ENCODE measurements at places on chromosomes 1 and 21. TPM values are rescaled to one million over a fixed set of nuclear protein-coding genes. Genes with fewer than 3 reads are reported as not detected.

The KLHDC9 gene
- 4.7 TPM for total RNA-seq

The SYNC gene
- total RNA-seq: 22.1 TPM

The OLIG1 gene
- 0.59 TPM for total RNA-seq

The SUCO gene
- 15.9 TPM for total RNA-seq

The PKNOX1 gene
- 6.7 TPM for total RNA-seq

The PLPP3 gene
- 117 TPM for total RNA-seq

The C1orf141 gene
- not detected for total RNA-seq

GRCh38 chr1:223200903-223201302 is 57.9 kb upstream of the TLR5 start:
- no peak for DNase-seq

- peak; percentile 54 for DNase-seq
Measured at GRCh38 chr1:54887665-54888071, 673 bp upstream of the DHCR24 start.

DNA sequence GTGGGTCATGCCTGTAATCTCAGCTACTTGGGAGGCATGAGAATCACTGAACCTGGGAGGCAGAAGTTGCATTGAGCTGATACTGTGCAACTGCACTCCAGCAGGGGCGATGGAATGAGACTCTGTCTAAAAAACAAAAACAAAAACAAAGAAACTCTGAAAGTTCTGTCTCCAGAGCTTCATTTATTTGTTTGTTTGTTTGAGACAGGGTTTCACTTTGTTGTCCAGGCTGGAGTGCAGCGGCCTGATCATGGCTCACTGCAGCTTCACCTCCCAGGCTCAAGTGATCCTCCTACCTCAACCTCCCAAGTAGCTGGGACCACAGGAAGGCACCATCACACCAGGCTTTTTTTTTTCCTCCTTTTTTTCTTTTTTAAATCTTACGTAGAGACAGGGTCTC is 191.8 kb upstream of the TNR start:
- DNase-seq: no peak

DNA sequence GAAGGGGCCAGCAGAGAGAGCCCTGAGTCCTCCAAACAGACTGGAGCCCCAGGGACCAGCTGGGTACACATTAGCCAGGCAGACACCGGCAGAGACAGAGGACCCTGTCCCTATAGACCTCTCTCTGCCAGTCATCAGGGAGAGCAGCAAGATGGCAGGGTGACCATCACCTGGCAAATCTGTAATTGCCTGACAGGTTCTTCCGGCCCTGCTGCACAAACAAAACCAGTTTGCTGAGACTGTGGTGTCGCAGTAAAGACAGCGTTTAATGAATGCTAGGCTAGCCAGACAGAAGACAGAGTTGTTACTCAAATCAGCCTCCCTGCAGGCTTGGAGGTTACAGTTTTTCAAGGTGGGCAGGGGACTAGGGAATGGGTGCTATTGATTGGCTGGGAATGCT is 618.9 kb downstream of the NPHP4 start:
- no peak for DNase-seq

- no peak for DNase-seq
Measured at GRCh38 chr1:202084791-202085681, 37.7 kb upstream of the GPR37L1 start.

DNA sequence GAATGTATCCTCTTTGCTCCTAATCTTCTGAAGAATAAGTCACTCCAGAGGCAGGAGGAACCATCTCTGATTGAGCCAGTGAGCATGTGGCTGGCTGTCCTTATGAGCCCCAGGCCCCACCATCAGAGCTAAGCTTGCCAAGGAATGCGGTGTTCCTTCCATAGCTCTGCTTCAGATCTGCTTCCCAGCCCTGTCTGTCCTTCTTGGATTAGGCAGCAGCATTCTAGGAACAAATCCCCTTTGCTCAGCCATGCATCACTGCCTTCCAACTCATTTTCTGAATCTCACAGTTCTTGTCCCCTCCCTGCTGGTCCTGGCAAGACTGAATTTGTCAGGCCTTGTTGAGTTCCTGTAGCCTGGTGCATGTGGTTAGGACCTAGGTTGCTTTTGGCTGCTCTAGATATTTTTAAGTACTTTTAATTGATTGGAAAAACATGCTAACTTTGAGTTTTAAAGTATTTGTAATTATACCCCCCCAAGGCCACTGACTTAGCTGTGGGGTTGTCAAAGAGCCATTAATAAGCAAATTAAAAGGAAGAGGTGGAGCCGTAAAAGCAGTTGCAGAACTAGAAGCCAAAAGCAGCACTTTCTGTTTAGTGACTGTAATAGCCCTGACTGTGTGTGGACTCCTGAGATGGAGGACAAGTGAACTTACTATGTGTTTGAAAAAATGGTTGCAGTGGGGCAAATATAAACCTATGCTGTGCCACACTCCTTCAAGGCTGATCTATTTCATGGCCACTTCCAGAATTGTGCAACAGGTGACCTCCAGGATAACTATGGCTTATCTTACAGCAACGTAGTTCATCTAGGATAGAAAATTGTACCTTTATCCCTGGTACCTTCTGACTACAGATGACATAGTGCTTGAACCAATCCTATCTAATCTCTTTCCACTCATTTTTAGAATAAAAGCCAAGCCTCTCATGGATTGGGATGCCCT is 61.3 kb upstream of the BACH1 start:
- DNase-seq: no peak

GRCh38 chr1:53344921-53345838 is 17.3 kb upstream of the LRP8 start:
- no peak for DNase-seq

GRCh38 chr1:118841521-118841920 is 146.6 kb downstream of the TBX15 start:
- DNase-seq: no peak

DNA sequence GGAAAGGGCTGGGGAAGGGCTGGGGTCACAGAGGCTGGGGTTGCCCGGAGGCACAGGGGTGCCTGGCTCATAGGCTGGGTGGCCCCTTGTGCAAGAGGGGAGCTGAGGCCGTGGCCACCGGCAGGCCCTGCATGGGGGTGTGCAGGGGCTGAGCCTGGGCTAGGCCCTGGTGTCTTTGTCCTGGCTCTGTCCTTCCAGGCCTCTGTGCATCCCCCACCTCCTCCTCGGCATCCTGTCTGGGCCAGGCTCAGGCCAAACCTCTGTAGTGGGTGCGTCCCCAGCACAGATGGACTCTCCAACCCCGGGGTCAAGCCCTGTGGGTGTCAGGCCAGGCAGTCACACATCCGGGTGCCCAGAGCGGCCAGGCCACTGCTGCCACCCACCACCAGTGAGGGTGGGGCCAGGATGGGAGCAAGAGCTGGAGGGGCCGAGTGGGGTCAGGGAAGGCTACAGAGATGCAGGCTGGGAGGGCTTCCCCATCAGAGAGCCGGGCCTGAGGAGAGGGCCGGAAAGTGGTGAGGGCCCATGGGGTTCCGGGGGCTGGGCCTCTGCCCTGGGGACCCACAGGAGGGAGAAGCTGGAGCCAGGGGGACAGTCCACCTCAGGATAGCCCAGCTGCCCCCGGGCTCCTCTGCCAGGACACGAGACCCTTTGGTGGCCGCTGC is 19.4 kb downstream of the PANK4 start:
- no peak for DNase-seq

GRCh38 chr1:20964540-20965484 is 177.7 kb upstream of the HP1BP3 start:
- no peak for DNase-seq

DNA sequence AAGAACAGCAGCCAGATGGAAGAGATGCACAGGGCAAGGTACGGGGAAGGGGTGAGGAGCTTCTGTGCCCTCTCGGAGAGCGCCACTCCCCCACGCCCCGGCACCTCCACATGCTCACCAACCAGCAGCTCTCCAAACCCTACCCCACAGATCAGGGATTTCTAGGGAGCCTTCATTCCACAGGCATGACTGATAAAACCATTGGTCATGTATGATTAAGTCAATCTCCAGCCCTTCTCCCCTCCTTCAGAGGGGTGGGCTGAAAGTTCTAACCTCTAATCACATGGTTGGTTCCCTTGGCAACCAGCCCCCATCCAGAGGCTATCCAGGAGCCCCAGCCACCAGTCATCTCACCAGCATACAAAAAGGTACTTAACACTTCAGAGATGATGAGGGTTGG is 144.7 kb downstream of the TGFBR3 start:
- no peak for DNase-seq

DNA sequence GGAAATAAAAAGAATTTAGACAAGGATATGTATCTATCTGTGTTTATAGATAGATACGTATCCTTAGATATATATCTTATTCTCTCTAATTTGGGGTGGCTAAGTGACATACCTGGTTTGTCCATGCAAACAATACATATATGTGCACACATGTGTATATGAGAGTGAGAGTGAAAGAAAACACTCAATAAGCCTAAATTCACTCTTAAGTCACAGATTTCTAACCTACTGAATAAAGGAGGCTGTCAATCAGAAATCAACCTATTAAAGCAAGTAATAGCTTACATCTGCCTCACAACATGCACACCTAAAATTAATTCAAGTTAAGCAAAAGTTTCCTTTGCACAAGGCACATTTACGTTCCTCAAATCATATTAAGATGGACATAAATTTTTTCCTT is 106.9 kb upstream of the LBR start:
- DNase-seq: no peak

DNA sequence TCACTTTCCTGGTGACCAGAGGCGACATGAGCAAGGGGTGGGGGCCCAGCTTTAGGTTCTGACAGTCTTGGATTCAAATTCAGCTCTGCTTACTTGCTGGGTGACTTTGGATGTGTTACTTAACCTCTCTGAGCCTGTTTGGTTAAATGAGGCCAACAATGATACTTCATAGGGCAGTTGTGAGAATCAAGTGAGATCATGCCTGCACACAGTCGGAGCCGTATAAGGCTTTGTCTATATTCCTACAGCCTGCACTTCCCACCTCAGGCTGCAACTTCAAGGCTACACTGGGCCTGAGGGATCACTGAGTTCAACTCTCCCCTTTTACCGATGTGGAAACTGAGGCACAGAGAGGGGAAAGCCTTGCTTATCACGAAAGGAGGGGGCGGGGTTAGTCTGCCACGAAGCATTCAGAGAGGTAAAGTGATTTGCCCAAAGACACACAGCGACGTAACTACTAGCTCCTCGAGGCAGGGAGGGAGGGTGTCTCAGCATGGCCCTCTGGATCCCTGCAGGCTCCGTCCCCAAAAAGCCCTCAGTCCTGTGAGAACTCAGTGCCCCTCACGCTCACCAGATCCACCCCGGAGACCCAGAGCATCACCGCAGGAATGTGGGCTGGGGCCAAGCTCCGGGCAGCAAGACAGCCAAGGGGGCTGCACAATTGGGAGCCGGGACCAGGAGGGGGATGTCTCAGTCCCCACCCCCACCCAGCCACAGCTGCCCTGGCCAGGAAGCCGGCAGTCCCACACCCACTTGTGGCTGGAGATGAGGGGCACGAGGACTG is 25.0 kb downstream of the SDC3 start:
- peak; percentile 11 for DNase-seq

DNA sequence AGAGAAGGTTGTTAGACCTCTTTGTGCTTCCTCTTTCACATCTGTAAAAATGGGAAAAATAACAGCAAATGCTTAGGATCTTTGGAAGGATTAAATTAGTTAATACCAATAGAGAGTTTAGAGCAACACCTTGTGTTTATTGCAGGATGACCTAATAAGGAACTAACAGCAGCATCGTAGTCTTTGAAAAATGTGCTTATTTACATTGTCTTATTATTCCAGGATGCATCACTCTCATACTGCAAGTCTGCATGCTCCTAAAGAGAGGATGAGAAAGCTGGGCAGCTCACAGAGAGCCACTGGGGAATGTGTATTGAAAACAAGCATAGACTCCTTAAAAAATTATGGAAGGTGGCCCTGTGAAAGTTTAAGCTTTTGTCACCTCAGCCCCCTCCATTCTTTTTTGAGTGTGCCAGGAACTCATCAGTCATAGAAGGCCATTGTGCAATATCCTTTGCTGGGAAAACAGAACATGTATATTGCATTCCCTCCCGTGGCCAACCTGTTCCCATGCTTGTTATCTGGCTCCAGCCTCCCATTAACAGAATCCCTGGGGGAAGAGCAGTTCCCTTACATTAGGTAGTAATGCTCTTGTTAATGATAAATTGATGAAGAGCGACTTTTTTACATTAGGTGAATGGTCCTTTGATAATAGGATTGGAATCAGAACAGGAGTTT is 180.7 kb downstream of the ZNF326 start:
- DNase-seq: no peak

GRCh38 chr1:202283991-202284390 is 57.7 kb downstream of the UBE2T start:
- no peak for DNase-seq

GRCh38 chr1:87246436-87246835 is 82.2 kb upstream of the LMO4 start:
- DNase-seq: no peak

DNA sequence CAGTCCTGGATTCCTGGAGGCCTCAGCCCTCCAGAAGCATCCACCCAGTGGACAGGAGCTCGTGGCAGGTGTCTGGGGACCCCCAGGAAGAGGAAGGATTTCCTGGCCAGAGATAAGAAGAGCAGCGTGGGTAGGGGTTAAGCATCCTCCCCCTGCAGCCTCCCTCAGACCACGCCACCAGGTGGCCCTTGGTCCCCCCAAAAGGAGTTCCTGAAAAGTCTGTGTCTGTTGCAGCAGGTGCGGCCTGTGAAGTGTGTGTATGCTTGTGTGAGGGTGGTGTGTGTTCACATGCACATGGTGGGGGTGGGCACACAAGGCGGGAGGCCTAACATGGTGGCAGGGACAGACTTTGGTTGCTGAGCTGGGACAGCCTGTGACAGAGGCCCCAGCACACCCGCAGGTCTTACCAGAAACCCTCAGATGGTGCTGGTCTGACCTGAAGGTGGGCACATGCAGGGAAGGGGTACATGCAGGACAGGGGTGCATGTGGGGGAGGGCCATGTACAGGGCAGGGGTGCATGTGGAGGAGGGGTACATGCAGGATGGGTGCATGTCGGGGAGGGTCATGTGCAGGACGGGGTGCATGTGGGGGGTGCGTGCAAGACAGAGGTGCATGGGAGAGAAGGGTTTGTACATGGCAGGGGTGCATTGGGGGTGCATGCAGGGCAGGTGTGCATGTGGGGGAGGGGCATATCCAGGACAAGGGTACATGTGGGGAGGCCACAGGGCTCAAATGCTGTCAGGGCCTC is 18.2 kb upstream of the RUNX3 start:
- no peak for DNase-seq

- no peak for DNase-seq
Measured at GRCh38 chr1:226604560-226605317, 56.2 kb downstream of the STUM start.

DNA sequence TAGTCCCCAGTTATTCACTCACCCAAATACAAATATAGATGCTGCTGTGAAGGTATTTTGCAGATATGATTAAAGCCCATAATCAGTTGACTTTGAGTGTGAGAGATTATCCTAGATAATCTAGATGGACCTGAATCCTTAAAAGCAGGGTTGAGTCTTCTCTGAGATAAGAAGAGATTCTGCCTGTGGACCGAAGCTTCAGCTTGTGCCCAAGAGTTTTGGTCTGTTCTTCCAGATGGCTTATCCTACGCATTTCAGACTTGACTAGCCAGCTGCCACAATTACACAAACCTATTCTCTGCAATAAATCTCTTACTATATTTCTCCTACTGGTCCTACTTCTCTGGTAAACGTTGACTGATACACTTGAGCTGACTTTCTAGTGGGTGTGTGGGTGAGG is 145.1 kb downstream of the KCNJ6 start:
- no peak for DNase-seq
